SK-N-MC (cell line): ENCODE measurements at places on chromosomes 3 and 15.
A peak's percentile ranks its signal among the peaks of the same experiment; 100 is the strongest.

GRCh38 chr3:23633261-23633960 lies 172.3 kb upstream of the UBE2E1 start:
- no peak for DNase-seq

DNA sequence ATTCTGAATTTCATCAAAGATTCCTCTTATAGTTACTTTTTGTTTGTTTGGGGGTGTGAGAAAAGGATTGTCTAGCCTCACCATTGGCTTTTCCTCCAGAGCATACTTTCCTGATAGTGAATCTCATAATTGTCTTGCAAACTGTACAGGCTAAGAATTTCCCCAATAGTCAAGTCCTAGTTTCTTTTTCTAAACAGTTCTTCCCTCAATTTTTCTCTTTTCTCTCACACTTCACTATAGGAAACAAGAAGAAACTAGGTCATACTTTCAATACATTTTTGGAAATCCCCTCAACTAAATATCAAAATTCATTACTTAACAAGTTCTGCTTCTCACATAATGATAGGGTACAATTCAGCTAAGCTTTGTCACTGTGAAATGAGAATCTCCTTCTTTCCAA lies 241.9 kb downstream of the IL20RB start:
- no peak for DNase-seq

- no peak for DNase-seq
These were observed 627.7 kb upstream of the AGTR1 start for GRCh38 chr3:148070041-148070440.

DNA sequence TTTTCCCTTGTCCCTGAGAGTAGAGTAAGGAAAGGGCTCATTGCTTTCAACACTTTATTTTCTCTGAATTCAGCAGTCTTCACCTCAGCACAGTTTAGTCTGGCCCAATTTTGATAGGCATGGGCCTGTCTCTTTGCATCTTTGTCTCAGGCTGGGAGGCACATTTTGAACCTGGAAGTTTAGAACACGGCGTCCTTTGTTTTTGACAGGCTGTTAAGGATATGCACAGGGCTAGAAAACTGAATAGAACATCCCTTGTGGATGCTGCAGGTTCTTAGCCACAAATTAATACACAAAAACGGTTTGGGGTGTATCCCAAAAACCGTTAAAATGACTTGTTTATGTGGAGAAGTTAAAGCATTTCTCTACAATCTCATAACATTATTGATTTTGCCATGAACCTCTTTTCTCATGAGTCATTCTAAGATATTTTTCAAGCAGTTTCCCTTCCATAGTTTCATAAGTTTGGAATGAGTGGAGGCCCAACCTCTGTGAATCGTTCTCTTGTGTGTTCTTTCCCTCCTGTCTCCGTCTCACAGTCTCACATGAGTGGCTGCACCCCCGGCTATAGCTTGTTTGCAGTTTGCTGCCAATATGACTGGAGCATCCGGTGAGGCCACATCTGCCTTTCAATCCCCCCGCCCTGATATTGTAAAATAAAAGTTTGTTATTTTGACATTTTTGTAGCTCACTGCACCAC lies 192.9 kb upstream of the EIF1B start:
- no peak for DNase-seq

GRCh38 chr3:31709005-31709404 lies 176.3 kb downstream of the STT3B start:
- DNase-seq = no peak

DNA sequence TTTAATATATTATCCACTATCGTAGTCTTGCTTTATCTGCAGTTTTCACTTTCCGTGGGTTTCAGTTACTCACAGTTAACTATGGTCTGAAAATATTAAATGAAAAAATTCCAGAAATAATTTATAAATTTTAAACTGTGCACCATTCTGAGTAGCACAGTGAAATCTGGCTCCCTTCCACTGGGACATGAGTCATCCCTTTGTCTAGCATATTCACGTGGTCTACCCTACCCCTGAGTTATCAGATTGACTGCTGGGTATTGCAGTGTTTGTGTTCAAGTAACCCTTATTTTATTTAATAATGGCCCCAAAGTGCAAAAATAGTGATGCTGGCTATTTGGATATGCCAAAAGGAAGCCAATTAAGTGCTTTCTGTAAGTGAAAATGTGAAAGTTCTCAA lies 539.5 kb upstream of the AGTR1 start:
- DNase-seq = no peak

DNA sequence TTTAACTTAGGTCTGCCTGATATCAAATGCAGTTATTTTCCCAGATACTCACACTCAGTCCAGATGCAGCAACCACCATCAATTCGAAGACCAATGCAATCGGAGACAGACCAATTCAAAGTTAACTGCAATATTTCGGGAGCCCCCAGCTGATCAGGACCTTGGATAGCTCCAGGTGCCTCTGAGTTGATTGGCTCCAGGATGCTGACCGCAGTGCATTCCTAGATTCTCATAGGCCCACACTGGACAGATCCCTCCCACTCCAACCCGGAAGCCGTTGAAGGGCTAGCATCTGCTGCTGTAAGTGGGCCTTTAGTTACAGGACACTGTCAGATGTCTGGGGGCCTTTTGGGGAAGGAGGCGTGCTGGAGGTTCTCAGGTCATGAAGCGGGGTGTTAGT lies 89.5 kb upstream of the ATP2B2 start:
- peak; percentile 2 for DNase-seq

DNA sequence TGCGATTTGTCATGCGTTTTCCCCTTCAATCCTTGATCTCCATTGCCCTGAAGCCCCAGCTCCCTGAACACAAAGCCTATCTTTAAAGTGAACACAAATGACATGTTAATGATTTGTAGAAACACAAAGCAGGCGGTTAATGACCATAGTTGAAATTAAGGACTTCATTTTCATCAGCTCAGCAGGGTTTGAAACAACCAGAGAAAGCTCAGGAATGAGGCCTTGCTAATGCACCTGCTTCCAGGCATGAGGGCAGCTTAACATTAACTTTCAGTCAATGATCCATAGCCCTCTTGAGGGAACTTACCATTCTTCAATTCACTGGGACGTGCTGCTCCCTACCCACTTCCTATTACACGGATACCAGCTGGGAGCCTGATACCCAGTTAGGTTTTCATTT lies 427.2 kb upstream of the CBLB start:
- no peak for DNase-seq

- no peak for DNase-seq
These were observed 100.8 kb downstream of the TMEM266 start for GRCh38 chr15:76160426-76161152.

- DNase-seq = no peak
These were observed 38.3 kb downstream of the SCAPER start for GRCh38 chr15:76866716-76867321.

- DNase-seq = no peak
These were observed 23.3 kb downstream of the AKAP13 start for GRCh38 chr15:85403745-85404144.

GRCh38 chr3:25235466-25235865 lies 192.6 kb upstream of the RARB start:
- DNase-seq = no peak

DNA sequence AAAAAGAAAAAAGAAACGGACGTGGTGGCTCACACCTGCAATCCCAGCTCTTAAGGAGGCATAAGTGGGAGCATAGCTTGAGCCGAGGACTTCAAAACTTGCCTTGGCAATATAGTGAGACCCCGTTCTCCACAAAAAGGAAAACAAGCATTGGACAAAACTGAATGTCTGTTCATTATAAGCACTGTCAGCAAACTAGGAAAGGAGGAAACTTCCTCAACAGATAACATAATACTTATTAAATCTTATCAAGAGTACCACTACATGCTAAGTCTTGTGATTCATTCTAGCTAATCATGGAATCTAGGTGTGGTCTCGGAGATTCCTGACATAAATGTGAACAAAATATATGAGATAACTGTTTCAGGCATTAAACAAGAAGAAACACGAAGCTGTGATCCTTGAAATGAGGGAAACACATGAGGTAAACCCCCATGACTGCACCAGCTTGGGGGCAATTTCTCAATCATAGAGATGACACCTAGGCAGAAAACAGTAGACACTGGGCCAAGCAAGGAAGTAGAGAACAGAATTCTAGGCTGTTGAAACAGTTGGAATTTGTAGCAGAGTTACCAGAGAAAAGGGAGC lies 33.3 kb downstream of the TRPM7 start:
- no peak for DNase-seq

GRCh38 chr3:4398941-4399245 lies 68.2 kb downstream of the SUMF1 start:
- no peak for DNase-seq

DNA sequence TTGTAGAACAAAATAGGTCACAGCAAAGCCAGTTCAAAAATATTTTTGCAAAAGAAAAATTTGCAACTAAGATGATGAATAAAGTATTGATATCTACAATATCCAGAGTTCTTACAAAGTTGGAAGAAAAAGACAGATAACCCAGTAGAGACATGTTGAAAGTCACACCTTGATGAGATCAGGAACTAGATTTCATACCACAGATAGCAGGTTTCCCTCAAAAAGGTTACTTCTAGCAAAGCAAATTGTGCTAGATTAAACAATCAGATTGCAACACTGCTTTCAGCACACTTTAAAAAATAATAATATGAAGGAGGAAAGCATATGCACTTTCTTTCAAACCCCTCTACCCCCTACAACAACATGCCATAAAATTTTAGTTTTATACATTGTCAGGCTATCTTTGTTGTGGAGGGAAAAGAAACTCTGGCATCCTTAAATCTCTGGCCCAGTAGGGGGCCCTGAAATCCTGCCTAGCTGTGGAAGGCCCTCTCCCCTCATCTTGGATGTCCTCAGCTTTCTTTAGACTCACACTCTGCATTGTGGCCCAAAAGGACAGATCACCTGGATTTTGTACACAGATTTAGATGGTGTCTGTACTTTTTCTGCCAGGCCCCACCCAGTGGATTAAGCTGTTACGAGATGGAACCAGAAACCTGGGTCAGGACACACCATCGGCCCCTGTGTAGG lies 50.9 kb downstream of the CCR3 start:
- no peak for DNase-seq

GRCh38 chr3:114005481-114005880 lies 50.8 kb downstream of the CCDC191 start:
- no peak for DNase-seq

- DNase-seq = no peak
These were observed 24.9 kb downstream of the BLM start for GRCh38 chr15:90742087-90742486.

DNA sequence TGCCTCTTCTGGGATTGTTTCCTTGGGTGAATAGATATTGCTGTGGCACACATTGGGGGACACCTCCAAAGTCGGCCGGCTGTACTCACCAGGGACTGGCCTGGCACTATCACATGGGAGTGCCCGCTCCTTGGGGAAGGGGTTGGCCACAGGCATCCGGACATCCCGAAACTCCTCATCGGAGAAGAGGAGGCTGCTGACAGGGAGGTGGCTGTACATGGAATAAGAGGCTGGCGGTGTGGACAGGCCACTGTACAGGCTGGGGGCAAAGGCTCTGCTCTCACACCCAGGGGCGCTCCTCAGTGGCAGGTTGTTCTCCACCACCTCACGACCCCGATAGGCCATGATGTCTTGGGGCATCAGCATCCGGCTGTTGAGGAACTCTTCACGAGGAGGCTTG lies 15.7 kb downstream of the BCL6 start:
- DNase-seq = no peak

DNA sequence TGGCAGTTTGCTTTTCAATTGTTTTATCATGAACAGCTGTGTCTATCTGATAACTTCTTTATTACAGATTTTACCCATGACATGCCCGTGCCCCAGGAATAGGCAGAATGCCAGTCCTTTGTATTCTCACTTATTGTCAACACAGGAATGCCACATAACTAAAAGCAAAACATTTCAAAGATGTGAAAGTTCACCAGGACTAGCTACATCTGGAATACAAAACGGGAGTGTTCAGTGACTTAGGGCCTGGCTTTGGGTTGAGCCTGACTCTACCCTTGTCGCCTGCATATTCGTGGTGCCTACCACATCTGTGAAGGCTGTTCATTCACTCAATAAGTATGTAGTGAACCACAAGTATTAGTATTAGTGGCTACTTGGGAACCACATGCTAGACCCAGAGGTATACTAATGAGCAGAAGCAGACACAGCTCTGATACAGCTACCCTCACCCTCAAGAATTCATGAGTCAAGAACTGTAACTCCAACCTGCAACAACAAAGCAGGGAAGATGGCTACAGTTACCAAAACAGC lies 2.9 kb downstream of the TNFSF10 start:
- no peak for DNase-seq

- no peak for DNase-seq
These were observed 249.9 kb upstream of the TLE3 start for GRCh38 chr15:70347321-70348225.

- no peak for DNase-seq
These were observed 20.0 kb downstream of the IDH2 start for GRCh38 chr15:90082140-90082715.

DNA sequence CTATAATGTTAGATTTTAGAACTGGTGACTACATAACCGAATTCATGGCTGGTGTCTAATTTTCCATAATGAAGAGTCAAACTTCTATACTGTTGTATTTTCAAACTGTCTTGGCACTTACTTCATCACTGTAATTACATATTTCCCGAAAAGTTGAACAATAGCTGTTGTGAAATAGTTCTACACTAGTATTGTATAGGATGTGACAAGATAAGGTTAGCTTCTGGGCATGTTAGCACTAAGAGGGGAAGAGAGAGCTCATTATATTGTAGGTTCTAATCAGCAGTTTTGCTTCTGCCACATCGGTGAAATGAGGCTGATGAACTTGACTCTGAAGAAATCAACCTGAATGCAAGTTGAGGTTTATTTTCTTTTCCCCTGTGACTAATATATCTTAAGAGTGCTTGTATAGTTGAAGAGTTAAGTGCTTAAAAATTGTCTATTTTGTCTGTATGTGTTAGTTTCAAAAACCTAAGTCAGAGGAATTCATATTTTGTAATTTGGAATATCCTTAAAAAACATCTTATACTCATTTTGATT lies 8.9 kb downstream of the GYG1 start:
- no peak for DNase-seq
